ENCODE measurements at places on chromosomes 1 and 21.

DNA sequence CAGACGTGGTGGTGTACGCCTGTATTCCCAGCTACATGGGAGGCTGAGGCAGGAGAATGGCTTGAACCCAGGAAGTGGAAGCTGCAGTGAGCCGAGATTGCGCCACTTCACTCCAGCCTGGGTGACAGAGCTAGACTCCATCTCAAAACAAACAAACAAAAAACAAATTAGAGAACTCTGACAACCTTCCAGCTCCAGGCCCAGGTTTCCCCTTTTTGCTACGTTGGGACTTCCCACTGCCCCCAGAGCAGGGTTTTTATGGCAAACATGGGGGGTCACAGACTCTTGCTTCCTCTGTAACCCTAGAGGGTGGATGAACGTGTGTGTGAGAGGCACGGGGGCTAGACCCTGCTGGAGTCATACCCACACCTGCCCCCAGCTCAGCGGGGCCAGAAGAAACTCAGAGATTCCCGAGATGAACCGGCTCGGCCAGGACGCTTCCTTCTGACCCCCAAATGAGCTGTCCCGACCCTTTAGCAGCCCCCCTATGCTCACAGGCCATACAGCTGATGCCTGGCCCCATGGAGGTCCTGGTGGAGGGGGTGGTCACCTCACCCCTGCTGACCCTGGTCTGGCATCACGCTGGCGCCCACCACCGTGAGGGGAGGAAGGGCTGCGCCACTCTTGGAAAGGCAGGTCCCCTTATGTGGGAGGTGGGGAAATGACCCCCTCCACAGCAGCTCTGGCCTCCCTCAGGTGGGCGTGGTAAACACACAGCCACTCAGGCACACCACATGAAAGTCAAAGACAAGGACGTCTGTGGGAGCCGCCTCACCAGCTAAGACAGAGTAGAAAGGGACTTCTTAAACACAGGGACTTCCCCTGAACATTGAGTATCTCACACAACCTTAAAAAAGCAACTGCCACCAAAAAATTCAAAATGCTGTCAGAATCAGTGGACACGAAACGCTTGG lies 7.1 kb downstream of the GPR157 start:
- no peak for DNase-seq

DNA sequence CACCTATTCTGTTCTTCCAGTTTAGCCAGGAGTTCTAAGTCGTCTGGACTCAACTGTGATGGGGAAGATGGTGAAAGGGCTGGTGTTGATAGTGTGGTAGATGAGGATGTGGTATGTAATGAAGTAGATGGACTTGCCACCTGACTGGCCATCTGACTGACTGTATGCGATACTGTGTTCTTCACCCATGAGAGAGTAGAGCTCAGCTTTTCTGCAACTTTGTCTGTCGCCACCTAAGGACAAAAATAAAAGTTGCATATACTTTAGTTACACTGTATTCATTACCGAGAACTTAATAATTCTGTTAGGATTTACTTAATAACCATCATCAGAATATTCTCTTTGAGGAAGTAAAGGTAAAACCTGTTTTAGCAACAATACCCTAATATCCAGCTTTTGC lies 48.5 kb downstream of the EVI5 start:
- DNase-seq = no peak

GRCh38 chr1:53697721-53698383 lies 41.1 kb downstream of the GLIS1 start:
- DNase-seq = no peak

GRCh38 chr1:23198373-23198772 lies 18.9 kb downstream of the HTR1D start:
- DNase-seq = no peak

GRCh38 chr1:35568975-35569395 lies 4.1 kb upstream of the TFAP2E start:
- DNase-seq = peak; percentile 66

GRCh38 chr21:39348355-39349210 lies at the start of gene HMGN1:
Gene HMGN1 (minus strand): TSS chr21:39349088. CDS start chr21:39348917, 171 bp downstream.
- DNase-seq = peak; percentile 96

GRCh38 chr1:29121936-29122681 lies 1.6 kb downstream of the TMEM200B start:
- no peak for DNase-seq

DNA sequence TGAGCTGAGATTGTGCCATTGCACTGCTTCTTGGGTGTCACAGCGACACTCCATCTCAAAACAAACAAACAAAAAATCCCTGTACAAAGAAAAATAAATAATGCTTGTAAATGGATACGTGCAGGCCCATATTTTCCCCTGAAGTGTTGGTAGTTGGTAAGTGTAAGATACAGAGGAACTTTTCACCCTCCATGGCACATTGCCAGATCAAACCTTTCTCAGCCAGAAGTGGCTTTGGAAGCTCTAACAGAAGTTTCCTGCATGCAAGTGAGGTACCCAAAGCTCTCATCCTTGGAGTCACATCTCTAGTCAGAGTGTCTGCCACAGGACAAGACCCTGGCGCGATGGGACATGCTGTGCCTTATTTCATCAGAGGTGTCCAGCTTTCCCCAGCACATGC lies 7.3 kb downstream of the NDUFV3 start:
- no peak for DNase-seq

- DNase-seq = no peak
These were observed 62.3 kb upstream of the SLC25A33 start for GRCh38 chr1:9476790-9477463.

DNA sequence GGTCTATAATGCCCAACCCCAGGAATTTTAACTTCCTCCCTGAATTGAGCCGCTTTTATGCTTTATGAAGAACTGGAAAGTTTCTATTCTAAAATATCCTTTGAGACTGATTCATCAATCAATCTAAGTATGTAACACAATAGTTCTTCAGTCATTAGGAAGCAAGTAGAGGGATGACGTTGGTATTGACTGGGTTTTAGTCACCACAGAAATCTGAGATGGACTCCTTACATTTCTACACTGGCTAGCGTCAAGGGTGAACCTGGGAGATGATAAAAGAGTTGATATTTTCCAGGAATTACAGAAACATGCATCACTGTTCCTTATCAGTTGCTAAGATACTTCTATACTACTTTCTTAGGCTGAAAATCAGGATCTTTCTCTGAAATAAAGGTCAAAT lies 308.0 kb downstream of the HMCN1 start:
- no peak for DNase-seq

DNA sequence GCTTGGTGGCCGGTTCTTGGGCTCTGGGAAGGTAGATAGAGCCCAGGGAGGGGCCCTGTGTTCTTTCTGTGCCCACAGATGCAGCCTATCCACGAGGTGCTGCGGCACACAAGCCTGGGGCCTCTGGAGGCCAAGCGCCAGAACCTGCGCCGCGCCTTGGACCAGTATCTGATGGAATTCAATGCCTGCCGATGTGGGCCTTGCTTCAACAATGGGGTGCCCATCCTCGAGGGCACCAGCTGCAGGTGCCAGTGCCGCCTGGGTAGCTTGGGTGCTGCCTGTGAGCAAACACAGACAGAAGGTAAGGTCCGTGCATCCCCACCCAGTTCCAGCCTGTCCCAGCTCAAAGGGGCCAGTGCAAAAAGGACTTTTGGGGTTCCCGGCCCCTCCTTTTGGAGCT lies 53.5 kb downstream of the C8B start:
- no peak for DNase-seq

- no peak for DNase-seq
These were observed 507.1 kb downstream of the SMYD3 start for GRCh38 chr1:245999697-246000637.

- DNase-seq = no peak
These were observed 709.9 kb upstream of the ADGRL4 start for GRCh38 chr1:79716447-79716846.

GRCh38 chr1:55117941-55118340 lies 78.6 kb downstream of the PCSK9 start:
- no peak for DNase-seq

DNA sequence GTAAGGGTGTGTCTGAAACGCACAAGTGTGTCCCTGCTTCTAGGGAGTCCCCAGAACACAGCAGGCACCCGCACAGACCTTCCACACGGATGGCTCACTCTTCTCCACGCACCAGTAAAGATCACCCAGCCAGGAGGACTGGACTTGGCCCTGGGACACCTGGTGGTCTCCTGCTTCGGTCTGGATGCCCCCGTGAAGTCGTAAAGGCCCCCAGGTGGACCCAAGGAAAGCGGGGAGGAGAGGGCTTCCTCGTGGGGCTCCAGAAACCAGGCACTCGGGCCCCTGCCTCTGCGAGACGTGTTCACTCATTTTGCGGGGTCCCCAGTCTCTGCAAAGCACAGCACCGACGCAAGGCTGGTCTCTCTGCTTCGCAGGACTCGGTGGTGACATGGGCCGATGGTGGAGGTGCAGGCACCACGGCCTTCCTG lies 20.2 kb upstream of the COL6A2 start:
- no peak for DNase-seq

DNA sequence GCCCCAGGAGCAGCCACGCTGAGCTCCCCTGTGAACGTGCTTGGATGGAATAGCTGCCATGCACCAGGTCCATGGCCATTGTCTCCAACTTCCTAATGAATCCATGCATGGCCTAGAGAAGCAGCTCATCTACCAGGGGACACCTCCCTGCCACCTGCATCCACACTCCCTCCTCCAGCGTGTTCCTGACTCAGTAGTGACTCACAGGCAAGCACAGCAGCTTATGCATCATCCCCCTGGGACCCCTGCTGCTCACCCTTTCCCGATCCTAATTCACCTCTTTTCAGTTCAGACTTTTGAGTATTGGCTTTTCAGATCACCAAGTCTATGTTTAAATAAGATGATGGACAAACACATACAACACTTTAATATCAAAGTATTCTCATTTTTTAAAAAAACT lies 39.9 kb upstream of the TADA1 start:
- no peak for DNase-seq

DNA sequence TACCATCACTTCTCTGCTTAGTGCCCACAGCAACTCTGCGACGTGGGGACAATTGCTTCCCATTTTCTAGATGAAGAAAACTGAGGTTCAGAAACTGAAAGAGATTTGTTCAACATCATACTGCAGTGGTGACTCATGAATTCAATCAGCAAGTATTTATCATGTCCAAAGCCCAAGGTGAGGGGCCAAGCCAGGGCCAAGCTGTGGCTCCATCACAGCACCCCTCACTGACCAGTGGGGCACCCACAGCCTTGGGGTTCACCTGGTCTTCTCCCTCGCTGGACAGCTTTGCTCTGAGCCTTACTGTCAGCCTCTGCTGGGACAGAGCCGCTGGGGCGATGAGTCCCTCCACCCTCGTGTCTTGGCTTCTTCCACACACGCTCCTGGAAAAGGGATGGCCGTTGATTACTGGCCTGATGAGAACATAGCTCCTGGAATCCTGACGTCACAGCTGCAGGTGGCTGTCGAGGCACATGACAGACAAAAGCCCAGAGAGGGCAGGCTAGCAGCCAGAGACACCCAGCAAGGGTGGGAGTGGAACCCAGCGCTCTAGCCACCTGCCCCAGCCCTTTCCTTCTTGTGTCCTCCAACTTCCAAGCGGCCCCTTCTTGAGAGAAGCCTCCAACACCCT lies 6.2 kb downstream of the EDN2 start:
- no peak for DNase-seq

DNA sequence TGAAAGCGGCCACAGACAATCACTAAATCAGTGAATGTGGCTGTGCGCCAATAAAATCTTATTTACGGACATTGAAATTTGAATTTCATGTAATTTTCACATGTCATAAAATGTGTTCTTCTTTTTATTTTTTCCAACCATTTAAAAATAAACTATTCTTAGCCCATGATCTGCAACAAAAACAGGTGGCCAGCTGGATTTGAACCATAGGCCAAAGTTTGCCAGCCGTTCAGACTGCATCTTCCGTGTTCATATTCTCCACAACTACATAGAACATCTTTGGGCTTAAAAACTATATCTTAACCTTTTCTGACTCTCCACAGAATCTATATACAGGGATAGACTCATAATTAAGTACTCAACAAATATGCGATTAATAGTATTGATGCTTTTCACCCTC lies 81.2 kb upstream of the RALGPS2 start:
- DNase-seq = no peak

DNA sequence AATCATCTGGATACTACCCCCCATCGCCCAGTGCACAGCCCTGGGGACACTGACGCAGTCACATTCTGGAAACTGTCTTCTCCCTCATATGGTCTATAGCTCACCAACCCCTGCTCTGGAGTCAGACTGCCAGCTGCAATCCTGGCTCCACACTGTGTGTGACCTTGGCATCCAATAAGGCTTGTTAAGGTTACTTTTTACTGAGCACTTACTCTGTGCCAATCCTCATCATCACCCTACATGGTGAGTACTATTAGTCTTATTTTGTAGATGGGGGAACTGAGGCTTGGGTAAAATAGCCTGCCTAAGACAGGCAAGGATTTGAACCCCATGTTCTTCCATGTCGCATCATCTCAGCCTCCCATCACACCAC lies 34.9 kb downstream of the AHDC1 start:
- DNase-seq = no peak

DNA sequence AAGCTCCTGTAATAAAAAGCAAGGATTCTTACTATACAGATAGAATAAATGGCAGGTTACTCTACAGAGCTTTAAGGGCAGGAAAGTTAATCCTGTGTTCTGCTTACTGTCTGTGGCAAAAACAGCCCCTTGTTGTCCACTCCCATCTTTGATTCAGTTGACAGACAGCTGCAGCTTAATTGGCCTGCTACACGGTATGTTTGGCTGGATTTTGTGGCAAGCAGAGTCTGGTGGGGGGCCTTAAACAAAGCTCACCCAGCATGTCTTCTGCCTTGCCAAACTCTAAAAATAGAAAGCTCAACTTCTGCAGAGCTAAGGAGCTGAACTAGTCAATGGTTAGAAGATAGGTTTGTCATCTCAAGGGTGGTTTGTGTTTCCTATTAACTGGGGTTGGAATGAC lies 407.2 kb downstream of the HLX start:
- no peak for DNase-seq

- no peak for DNase-seq
These were observed 64.5 kb upstream of the LYST start for GRCh38 chr1:235931171-235931738.

DNA sequence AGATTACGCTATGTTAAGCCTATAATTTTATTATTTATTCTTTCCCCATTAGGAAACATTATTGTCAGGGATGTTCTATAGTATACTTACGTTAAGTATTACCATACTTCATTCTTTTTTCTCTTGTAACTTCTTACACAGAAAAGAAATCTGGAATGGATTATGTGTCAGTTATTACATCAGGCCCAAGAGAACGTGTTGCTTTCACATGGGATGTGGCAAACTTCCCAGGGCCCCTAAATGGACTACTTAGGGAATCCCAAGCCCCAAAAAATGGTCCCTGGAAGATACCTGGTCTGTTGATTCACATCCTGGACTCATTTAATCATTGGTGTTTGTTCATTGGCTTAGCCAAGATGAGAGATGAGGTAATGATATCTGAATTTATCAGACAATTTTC lies 249.8 kb downstream of the NRIP1 start:
- no peak for DNase-seq

GRCh38 chr1:2378441-2378851 lies 12.9 kb downstream of the MORN1 start:
- DNase-seq = no peak

- DNase-seq = no peak
These were observed 27.1 kb upstream of the COL18A1 start for GRCh38 chr21:45377866-45378257.
